Substantia nigra (tissue), 51 donors: ENCODE measurements at places on chromosomes 5 and 9.

GRCh38 chr5:100516285-100516684 lies 18.9 kb upstream of the FAM174A start:
- no peak for DNase-seq

GRCh38 chr5:151180291-151180690 lies 22.7 kb upstream of the ANXA6 start:
- DNase-seq: no peak

DNA sequence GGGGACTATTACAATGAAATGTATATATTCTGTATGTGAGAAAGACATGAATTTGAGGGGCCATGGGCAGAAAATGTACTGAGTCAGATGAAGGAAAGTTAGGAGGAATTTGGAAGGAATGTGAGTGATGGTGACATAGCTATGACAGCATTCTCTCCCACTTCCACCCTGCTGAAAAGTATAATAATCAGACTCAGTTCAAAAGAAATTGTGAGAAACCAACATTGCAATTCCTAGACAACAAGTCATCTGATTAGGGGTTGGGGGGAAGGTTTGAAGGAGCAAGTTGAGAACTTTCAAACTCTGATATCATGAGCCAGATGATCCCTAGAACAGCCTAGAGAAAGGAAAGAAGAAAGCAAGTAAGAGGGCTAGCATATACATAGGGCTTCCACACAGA lies 370.6 kb downstream of the DMRTA1 start:
- no peak for DNase-seq

DNA sequence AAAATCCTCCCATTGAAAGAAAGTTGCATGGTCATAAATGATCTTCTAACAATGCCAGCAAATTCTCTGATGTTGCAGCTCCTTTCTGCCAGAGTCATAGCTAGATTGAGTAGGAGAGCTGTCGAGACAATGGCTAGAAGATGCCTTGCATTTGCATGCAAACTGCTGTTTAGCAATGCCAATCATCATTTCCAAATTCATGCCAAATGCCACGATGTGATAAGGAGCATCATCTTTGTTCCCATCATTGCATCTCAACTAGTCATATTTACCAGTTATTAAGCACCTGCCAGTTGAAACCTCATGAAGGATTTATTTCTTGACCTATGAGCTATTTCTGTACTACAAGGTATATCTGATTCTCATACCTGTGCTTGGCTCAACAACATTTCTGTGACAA lies 246.4 kb upstream of the PIK3R1 start:
- DNase-seq: no peak

GRCh38 chr5:115648056-115648455 lies 22.2 kb upstream of the TMED7 start:
- no peak for DNase-seq

- no peak for DNase-seq
These were observed 76.2 kb downstream of the TSPAN17 start for GRCh38 chr5:176723440-176723839.

GRCh38 chr5:113232667-113233066 lies 202.1 kb downstream of the TSSK1B start:
- peak; percentile 4 for DNase-seq

DNA sequence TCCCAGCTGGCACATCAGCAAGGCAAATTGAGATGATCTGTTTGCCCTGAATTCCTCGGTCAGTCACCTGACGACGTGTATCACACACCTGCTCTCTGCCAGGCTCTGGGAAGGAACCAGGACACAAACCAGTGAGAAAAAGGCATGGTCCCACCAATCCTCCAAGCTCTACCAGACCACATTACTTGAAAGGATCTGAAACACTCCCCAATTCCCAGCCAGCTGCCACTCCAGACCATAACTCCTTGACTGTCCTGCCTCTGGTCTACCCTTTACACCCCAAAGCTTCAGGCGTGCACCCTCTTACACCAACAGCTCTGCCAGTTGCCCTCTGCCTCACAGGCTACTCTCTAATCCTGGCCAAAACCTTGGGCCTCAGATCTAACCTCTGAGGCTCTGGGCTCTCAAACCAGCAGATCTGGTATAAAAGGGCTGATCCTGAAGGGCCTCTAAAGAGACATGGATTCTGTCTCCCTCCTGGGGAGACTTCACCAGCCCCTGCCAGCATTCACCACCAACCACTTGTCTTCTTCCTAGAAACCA lies 6.8 kb downstream of the MGAT1 start:
- DNase-seq: no peak

DNA sequence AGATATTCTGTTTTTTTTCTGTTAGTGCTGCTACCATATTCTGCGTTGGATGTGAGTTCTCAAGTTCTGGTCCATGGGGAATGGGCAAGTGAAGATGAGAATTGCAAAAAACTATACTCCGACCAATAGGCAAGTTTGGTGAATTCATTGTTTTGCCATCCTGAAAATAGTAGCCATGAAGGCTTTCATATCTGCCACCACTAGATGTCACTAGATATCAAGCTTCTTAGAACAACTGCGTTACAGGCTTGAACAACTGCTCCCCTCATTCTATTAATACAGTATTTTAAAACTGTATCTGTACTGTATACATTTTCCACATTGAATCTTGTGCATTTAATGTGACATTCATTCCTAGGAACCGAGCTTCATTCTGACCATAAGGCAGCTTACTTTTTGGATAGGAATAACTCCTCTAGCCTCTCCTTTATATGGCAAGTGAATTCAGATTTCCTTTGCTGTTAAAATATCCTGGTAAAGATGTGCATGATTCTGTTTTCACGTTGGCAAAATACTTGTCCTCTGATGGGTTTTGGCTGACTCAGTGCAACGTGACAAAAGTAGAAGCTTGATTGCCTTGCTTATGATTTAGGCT lies 163.6 kb downstream of the SREK1 start:
- no peak for DNase-seq

GRCh38 chr5:40681363-40682153 lies 1.8 kb downstream of the PTGER4 start:
- no peak for DNase-seq

DNA sequence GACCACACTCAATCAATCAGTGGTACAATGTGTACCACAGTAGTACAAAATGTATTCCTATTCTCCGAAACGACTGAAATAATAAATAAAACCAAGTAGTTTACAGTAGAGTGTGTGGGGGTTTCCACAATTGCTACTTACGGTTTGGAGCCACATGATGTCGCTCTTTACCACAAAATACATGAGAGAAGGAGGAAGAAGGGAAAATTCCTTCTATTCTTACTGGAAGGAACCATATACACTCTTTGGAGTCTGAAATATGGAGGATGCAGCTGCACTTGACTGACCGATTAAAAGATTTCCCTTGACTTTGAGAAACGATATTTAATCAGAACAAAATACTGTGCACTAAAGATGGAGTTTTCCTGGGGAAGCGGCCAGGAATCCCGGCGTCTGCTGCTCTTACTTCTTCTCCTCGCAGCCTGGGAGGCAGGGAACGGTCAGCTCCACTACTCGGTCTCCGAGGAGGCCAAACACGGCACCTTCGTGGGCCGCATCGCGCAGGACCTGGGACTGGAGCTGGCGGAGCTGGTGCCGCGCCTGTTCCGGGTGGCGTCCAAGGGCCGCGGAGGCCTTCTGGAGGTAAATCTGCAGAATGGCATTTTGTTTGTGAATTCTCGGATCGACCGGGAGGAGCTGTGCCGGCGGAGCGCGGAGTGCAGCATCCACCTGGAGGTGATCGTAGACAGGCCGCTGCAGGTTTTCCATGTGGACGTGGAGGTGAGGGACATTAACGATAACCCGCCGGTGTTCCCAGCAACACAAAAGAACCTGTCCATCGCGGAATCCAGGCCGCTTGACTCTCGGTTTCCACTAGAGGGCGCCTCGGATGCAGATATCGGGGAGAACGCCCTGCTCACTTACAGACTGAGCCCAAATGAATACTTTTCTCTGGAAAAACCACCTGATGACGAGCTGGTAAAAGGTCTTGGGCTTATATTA lies at the start of gene PCDHA4:
Gene PCDHA4, plus strand, starts transcription at position 235 of the 942 bp plus-strand sequence.
- DNase-seq: peak; percentile 27

- DNase-seq: no peak
These were observed 50.0 kb upstream of the KLF4 start for GRCh38 chr9:107539427-107540163.

GRCh38 chr5:58628626-58629025 lies 45.8 kb downstream of the RAB3C start:
- no peak for DNase-seq

DNA sequence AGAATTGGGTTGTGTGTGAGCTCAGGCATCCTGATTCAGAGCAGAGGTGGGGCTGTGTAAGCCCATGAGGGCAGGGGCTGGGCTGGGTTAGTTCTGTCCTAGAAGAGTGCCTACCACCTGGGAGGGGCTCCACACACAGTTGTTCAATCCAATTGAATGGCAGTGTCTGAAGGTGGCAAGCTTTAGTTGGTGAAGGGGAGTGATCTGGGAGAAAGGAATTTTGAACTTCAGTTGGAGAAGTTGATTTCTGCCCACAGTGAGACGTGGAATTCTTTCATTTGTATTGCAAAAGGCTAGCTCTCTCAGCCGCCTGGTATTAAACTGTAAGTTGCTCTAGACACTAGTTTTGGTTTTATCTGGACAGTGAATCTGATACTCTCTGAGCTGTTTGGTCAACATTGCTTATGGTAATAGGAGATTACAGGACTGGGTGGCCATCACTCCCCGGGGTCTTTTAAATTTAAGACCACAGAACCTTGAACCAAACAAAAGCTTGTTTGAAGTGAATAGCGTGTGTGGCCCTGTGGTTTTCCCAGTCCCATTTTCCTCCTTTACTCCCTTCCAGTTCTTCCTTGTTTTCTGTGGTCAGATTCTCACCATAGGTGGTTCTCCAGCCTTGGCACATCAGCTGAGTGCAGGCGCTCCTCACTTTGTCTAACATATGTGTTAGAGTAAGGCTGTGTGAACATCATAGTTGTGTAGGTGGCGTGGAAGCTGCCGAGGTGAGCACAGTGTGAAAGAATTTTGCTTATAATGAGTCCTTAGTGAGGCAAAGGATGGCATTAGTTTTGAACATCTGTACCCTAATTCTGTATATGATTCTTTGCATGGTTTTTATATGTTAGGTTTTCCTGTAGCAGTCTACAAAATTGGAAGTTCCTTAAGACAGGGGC lies 78.0 kb downstream of the ARHGAP26 start:
- DNase-seq: no peak

DNA sequence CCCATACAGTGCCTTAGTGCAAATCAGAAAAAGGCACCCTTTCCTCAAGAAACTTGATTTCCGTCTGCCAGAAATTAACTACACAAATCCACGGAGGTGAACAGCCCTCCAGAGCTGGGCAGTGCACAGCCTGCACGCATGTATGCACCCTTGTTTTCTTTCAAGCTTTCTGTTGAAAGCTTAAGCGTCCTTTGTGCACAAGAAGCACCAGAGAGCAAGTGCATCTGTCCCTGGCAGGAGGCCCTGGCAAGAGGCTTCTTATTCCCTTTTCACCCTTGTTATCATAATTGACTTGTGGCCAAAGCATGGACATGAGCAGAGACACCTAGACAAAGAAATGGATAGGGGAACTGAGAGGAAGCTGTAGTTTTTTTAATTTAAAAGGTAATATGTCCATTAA lies 47.4 kb upstream of the ATG10 start:
- peak; percentile 9 for DNase-seq

DNA sequence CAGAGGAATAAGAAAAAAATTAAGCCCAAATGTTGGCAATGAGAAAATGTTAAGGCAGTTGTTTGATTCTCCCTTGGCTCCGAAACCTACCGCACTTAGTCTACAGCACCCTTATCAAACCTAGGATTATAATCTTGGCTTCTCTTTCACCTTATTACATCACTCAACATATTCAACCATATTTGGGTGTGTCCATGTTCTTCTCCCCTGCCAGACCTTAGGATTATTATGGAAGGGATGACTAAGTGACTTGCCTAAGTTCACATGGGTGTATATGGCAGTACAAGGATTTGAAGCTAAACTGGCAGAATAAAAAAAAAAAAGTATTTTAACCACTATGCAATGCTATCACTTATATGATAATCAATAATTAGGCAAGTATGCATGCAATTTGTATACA lies 76.4 kb downstream of the PLK2 start:
- no peak for DNase-seq

- no peak for DNase-seq
These were observed 21.0 kb upstream of the RNF180 start for GRCh38 chr5:64144425-64145215.

DNA sequence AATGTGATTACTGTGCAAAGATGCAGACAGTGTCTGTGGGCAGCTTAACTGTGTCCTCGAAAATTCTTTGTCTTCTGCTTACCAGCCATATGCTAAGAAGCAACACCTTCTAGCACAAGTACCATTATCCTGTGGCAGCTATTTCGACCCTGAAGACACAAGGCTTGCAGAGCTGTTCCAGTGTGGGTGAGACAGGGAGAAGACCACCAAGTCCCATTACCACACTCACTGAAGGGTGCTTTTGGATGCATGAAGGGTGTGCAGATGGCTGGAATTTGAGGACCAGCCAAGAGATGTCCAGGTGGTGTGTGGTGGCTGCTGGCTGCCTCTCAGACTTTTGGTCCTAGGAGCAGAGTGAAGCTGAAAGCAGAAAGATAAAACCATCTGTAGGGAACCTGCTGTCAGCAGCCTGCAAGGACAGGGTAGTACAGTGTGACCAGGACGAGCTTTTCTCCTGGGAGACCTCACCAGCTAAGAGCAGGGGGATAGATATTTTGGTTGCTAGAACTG lies 161.8 kb downstream of the ICE1 start:
- DNase-seq: no peak

GRCh38 chr5:93890657-93891056 lies 149.3 kb upstream of the POU5F2 start:
- no peak for DNase-seq

- DNase-seq: no peak
These were observed 78.8 kb downstream of the HMCN2 start for GRCh38 chr9:130344366-130344765.

DNA sequence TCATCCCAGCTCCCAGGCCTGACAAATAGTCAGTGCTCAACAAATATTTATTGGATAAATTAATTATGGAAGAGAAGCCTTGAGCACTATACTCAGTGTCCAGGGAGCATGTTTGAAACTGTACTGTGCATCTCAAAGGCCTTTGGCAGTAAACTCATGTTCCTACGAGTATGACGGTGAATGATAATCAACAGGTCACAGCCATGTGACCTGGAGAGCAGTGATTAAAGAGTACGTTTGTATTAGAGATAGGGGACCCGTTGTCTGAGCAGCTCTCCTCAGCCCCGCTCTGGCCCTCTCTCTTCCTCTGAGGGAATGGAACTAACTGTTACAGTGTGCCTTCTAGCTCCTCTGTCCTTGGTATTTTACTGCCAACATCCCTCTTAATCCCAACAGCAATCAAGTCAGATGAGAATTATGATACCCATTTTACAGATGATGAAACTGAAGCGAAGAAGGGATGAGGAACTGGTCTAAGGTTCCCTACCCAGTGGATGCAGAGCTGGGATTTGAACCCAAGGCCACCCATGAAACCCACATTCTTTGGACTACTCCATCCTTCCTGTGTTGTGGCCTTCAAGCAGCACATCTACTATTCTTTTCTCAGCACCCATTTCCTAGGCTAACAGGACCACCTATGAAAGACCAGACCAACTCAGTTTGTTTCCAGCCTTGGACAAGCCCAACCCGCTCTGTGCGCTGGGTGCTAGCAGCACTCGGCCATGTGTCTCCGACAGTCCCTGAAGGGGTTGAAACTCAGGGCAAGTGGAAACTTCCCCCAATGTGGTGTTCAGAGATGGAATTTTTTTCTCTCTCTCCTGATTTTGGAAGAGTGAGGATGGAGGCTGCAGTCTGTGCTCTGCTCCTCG lies 34.9 kb downstream of the SPRY4 start:
- DNase-seq: no peak

- DNase-seq: no peak
These were observed 282.4 kb upstream of the ADAMTS16 start for GRCh38 chr5:4857761-4858160.
